Stimulated activated CD4-positive, alpha-beta T cell treated with anti-CD3 and anti-CD28 coated beads, Interleukin-2, amount 100 ng/mL, for 24 hours (primary cell): ENCODE measurements at places on chromosomes 7 and 10.

GRCh38 chr10:84704101-84704500, 375.7 kb downstream of the CCSER2 start:
- no peak for DNase-seq

DNA sequence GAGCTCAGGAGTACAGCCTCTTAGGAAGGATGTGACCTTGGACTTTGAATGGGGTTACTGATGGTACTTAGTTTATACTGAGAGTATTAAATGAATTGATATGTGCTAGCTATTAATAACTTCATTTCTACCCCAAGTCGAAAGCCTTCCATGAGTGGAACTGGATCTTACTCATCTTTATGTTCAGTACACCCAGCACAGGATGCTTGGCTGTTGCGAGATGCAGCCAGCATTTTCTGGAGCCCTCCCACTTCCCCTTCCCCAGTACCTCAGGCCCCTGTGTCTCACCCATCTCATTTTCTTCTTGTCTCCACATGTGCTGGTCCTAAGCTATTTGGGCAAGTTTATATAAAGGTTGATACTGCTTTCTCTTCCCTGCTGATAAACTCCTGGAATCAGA, 7.2 kb downstream of the UPP1 start:
- no peak for DNase-seq

DNA sequence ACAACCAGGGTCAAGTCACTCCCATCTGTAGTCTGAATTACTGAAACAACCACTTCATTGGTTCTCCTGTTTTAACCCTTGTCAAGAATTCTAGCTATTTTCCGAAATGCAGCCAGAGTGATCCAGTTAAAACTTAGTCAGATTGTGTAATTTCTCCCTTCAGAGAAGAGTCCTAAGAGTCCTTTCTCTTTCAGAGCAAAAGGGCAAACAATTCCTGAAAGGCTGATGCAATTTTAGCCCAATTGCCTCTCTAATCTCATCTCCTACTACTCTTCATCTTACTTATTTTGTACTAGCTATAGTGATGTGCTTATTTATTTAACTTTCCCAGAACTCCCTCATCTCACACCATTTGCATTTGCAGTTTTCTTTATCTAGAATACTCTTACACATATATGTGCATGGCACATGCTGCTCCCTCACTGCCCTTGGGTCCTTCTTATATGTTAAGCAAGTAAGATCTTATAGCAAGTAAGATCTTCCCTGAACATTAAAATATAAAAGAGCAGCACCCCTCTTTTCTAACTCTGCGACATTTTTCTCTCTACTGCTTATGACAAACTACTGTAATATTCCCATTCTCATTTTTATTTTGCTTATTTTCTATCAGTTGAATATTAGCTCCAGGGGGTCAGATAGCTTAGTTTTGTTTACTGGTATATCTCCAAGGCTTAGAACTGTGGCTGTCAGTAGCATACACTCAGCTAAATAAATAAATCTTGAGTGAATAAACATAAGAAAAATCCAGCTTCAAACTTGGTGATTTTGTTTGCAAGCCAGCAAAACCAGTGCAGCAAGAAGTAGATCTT, 44.6 kb downstream of the HGF start:
- DNase-seq: no peak

DNA sequence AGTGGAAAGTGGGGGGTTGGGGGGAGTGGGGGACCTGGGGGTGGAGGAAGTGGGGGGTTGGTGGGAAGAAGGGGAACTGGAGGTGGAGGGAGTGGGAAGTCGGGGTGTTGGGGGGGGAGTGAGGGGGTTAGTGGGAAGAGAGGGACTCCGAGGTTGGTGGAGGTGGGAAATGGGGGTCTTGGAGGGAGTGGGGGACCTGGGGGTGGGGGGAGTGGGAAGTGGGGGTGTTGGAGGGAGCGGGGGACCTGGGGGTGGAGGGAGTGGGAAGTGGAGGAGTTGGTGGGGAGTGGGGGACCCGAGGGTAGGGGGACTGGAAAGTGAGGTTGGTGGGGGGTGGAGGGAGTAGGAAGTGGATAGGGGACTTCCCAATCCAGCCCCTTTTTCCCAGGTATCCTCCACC, 906 bp upstream of the MMD2 start:
- DNase-seq: no peak

DNA sequence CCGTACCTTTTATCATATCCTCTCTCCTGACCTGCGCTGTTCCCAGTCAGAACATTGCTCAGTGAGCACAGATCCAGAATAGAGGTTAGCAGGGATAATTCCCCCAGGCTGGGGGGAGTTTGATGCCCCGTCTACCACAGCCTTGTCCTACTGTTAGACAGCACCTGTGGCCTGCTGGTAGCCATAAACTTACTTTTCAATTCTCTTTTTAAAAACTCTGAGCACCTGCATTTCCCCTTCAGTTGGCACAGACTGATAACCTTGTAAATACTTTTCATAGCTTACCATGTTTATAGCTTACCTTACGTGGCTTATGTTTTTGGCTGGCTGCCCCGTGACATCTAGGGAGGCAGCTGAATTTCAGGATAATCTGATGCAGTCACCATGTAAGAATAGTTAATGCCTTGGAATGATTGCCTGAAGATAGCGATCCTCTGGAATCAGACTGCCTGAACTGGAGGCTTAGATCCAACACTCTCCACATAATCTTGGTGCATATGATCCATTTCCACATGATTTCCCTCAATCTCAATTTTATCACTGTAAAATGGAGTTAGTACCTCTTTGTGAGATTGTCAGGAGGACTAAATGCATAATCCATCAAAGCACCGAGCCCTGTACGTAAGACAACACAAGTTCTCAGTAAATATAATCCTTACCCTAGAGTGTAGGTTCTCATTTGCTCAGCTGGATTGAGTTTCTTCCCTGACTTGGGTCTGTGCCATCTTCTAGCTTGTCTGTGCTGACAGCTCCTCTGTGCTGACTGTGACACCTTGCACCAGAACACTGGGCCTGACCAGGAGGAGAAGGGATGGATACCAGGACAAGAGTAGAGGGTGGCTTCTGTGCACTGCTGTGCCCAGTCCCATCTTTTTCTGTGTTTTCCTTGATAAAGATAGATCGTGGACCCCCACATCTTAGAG, 111.7 kb upstream of the GJD4 start:
- no peak for DNase-seq

DNA sequence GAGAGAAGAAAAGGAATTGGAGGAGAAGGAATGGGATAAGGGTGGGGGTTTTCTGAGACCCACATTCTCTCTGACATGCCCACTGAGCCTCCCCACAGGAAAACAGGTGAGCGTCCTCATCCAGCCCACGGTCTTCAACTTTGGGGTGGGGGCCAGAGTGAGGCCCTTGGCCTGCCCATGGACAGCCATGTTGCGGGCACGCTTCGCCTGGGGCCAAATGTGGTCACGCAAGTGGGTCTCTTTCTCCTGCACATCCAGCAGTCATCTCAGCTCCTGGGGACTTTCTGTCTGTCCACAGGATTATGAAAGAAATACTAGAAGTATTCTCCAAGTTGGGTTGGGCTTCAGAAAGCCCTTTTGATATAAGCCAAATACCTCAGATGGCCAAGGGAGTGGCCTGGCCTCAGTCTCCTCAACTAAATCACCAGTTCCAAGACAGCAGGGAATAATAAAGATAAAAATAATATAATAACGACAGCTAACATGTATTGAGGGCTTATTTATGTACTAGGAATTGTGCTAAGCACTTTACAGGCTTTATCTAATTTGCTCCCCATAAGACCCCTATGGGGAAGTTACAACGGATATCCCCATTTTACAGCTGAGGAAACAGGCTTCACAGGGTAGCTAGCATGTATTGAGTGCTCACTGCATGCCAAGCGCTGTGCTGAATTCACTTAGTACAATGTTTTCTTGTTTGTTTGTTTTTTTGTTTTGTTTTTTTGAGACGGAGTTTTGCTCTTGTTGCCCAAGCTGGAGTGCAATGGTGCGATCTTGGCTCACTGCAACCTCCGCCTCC, 57.2 kb upstream of the LBX1 start:
- DNase-seq: no peak

DNA sequence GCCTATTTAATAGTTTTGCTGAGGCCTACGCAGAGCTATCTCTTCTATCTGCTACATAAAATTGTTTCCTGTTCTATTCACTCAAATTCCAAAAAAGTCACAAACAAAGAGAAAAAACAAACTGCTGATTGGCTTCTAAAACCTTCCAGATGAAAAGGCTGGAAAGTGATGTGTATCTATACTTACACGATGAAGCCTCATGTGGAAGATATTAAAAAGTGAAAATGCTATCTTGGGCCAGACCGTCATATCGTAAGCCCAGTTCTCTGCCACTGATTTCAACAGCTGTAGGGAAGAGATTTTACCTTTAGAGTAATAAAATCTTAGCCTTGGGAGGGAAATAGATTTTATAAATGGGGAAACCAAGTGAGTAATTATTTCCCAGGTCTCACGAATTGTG, 394.8 kb downstream of the KIF20B start:
- DNase-seq: no peak

- no peak for DNase-seq
Observed at GRCh38 chr7:114130866-114131265, 212.1 kb upstream of the PPP1R3A start.

GRCh38 chr7:31432836-31433340, 81.0 kb upstream of the ITPRID1 start:
- DNase-seq: no peak

DNA sequence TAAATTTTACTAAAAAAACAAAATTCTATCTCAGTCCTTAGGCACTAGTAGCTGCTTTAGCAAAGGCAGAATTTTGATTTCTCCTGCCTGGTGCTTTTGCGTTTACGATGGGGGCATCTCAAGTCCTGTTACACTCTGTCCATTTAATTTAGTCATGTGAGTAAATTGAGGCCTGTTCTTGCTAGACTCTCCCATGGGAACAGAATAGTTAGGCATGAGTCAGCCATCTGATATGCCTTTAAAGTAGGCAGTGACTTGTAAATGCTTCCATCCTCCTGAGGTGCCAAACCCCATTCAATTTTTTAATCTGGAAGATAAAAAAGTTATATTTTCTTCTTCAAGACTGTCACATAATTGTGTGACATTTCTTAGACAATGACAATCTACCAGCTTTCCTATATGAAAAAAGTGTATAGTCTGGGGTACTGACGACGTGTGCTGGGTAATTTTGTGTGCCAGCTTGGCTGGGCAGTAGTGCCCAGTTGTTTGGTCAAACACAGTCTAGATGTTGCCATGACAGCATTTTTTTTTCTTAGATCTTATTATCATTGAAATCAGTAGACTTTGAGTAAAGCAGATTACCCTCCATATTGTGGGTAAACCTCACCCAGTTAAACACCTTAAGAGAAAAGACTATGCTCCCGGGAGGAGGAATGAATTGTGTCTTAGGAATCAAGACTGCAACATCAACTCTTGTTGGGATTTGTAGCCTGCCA, 603.4 kb downstream of the SORCS1 start:
- DNase-seq: no peak
